ENCODE measurements at places on chromosomes 2 and 18. TPM values are rescaled to one million over a fixed set of nuclear protein-coding genes. Genes with fewer than 3 reads are reported as not detected.

- DNase-seq, result peak; percentile 31
- no peaks in the 10 kb centered on the region for H3K27me3 ChIP-seq
Measured at GRCh38 chr2:151289972-151290866, 751 bp upstream of the NMI start.

- peak; percentile 53 for DNase-seq
- H3K4me3 ChIP-seq, result peak overlapping the region; percentile 32
- peak overlapping the region; percentile 58 for H3K27ac ChIP-seq
- no peaks in the 10 kb centered on the region for H3K27me3 ChIP-seq
- peaks cover 2% of the 10 kb centered on the region for H3K36me3 ChIP-seq
- H3K4me1 ChIP-seq, result peaks cover 37% of the 10 kb centered on the region
Measured at GRCh38 chr2:55054106-55054875, 4.0 kb upstream of the RTN4 start.

DNA sequence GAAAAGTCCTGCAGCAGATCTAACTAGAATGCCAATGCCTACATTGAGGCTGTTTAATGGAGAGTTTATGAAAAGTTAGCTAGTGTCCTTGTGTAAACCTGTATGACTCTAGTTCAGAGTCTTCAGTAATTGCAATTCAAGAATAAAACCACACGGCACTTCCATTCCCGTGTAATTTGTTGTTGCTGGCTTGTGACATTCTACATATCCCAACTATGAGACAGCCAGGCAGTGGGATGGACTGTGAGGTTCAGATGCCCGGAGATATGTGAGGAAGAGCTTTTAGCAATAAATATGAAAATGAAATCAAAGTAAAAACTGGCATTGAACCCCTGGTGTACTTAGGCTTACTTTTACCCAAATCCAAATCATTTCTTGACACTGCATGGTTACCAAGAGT lies 263.4 kb downstream of the NEDD4L start:
- peaks cover 3% of the 10 kb centered on the region for H3K27me3 ChIP-seq
- peaks cover 45% of the 10 kb centered on the region for H3K4me1 ChIP-seq
- no peak for DNase-seq
- H3K27ac ChIP-seq, result no peak overlapping the region
- peaks cover 2% of the 10 kb centered on the region for H3K36me3 ChIP-seq

DNA sequence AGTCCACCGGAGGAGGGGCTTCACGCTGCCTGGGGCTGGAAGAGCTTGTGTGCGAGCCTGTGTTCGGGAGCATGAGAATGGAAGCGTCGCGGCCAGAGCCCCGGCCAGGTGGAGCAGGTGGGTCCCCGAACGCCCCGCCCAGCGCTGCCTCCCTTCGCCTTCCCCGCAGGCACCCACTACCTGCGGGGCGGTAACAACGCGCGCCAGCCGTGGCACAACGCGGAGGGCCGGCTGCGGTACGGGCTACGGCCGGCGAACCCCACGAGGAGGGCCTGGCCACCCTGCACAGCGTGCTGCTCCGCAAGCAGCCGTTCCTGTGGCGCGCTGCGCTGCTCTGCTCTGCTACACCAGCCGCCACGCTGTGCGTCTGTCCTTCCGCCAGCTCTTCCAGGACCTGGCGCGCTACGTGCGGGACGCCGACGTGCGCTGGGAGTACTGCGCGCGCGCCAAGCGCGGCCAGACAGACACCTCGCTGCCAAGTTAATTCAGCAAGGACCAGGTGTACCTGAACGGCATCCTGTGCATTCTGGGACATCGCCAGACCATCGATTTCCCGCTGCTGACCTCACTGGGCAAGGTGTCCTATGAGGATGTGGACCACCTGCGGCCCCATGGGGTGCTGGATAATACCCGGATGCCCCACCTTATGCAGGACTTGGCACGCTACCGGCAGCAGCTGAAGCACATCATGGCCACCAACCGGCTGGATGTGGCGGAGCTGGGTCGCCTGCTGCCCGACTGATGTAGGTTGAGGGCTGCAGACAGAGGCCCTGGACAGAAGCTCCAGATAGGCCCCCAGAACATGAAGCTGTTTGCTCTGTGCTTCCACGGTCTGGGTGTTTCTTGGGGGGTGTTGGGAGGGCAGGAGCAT lies 200.6 kb downstream of the NAPG start:
- H3K27ac ChIP-seq, result no peak overlapping the region
- DNase-seq, result no peak

WDSUB1 gene
- total RNA-seq, result 6.8 TPM

EVA1A gene
- 0.43 TPM for total RNA-seq

Data from activated CD8-positive, alpha-beta T cell treated with anti-CD3 and anti-CD28 coated beads for 36 hours (primary cell).